ENCODE measurements at places on chromosomes 11 and 22.

- no peak for DNase-seq
Measured at GRCh38 chr22:36753916-36754315, 22.0 kb downstream of the IFT27 start.

GRCh38 chr11:114606003-114606801 lies 10.6 kb upstream of the NXPE4 start:
- no peak for DNase-seq

- DNase-seq: peak; percentile 38
Measured at GRCh38 chr22:24938741-24939341, 7.7 kb downstream of the LHFPL7 start.

- DNase-seq: no peak
Measured at GRCh38 chr22:48478529-48479265, 1349.0 kb downstream of the BRD1 start.

DNA sequence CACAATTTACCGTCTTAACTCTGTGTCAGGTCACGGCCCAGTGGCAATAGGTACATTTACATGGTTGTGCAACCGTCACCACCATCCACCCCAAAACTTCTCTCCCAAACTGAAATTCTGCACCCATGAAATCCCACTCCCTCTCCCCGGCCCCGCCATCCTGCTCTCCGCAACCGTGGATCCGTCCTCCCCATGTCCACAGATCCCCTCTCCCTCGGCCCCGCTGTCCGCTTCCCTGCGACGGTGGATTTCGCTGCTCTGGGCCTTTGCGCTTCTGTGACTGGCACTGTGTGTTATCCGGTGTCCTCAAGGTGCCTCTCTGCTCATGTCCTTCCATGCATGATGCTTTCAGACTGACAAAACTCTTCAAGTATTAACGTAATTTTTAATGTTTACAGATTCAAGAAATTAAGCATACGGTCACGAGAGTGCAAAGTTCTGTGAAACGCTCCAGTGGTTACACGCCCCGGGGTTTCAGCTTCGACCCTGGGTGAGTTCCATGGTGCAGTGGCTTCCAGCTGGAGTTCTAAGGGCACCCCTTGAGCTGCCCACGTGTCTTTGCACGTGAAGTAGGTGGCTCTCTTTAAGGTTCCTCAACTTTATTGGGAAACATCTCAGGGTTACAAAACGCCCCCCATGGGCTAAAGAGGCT lies 76.4 kb downstream of the KCNQ1 start:
- DNase-seq: no peak

DNA sequence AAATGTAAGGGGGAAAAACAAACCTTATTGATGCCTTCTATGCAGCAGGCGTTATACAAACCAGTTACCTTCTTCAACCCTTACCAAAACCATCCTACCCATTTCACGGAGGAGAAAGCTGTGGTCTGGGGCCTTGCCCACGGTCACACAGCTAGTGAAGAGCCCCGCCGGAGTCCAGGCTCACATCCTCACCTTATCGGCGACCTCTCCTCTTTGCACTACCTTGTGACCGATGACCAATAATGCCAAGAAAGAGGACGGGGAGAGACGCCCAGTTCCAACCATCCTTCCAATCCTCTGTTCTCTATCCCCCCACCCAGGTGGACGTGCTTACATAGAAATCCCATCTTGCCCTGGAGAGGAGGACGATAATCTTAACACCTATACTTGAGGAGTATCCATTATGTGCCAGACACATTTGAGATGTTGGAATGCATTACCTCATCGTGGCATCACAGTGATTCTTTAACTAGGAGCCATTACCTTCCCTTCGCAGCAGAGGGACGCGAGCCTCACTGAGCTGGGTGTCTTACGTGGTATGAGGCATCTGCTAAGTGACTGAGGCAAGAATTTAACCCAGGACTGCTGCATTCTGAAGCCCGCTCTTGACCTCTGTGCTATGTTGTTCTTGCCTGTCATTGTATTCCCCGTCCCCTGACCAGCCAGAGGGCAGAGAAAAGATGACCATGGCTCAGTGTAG lies 253.7 kb upstream of the B3GAT1 start:
- DNase-seq: no peak

DNA sequence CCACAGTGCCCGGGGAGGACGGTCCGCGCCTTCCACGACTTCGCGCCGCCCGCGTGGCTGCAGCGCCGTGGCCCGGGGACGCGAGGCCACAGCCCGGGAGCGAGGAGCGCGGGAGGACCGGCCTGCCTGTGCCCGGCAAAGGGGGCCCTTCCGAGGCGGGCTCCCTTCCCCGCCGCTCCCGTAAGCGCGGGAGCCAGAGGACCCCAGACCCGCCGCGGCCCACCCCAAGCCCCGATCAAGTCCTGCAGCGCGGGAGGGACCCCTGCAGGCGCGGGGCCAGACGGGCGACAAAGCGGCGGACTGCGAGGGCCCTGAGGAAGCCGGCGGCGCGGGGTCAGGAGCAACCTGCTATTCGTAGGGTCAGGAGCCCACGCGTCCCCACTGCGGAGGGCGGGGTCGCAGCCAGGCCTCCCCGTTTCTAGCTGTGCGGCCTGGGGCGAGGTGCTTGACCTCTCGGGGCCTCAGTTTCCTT lies 110.3 kb downstream of the WNT7B start:
- DNase-seq: no peak

DNA sequence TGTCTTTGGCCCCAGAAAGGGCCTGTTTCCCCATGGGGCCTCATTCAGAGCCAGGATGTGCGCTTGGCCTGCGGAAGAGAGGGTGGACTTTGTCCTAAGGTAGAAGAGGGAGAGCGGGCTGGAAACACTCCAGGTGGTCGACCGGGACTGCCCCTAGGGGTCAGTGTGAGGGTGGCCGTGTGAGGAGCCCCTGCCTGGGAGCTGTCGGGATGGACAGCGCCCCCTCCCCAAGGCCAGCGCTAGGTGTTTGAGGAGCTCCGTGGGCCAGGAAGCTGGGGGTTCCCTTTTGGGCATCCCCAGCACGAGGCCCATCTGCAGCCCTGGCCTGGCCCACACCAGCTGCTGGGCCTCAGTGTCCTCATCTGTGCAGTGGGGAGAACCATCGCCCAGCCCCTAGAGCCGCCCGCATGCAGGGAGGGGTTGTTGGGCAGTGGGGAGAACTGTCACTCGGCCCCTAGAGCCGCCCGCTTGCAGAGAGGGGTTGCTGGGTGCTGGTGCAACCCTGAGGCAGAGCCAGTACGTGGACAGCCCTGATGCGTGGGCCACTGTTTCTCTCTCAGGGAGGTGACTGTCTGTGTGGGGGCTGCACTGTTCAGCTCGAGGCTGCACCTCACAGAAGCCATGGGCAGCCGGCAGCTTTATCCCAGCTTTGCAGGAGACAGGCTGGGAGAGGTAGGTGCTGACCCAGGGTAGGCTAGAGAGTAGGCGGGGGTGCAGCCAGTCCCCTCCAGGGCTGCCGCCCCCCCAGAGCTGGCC lies 1319.9 kb downstream of the BRD1 start:
- DNase-seq: no peak

- no peak for DNase-seq
Measured at GRCh38 chr11:59815754-59816153, 5.2 kb upstream of the MRPL16 start.

DNA sequence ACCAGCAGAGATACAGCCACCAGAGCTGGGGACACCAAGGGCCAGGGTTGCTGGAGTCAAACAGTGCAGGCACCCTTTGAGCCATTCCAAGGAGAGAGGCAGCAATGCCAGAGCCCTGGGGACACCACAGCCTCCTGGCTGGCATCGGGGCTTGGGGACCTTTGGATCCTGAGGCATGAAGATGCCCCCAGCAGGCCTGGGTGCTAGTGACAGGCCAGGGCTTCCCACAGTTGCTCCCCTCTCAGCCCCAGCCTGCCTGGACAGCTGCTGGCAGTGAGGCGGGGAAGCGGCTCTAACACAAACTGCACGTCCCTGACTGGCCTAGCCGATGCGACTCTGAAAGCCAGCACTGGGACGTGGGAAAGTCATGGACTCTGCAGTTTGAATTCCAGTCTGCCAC lies 2.7 kb downstream of the CD5 start:
- no peak for DNase-seq

DNA sequence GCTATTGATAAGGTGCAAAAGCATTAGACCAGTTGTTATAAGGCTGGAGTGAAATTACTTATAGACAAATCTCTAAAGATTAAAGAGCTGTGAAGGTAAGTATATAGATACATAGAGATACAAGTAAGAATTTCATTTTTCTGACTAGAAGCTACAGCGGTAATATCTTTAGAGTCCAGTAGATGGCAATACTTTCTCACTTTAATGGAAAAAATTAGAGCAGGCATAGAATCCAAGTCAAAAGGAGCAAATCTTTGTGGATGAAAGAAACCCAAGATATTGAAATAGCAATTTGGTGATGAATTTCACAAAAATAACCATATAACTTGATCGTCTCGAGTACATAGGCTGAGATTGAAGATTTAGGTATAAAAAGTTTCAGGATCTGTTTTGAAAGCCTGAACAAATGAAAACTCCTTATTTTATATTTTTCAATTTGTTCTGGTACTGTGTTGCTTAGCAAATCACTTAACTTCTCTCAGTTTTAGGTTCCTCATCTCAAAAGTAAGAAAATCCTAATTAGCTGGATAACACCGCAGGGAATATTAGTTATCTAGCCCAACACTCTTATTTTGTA lies 81.9 kb downstream of the UVRAG start:
- no peak for DNase-seq

DNA sequence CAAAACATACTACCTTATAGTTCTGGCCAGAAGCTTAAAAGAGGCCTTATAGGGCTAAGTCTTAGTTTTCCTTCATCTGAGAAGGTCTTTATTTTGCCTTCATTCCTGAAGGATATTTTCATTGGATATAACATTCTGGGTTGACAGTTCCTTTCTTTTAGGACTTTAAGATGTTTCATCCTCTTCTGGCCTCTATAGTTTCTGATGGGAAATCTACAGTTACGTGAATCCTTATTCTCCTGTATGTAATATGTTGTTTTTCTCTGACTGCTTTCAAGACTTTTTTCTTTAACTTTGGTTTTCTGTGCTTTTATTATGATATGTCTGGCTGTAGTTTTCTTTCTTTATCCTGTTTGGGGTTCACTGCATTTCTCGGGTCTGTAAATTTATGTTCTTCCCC lies 48.2 kb downstream of the BCR start:
- no peak for DNase-seq

- no peak for DNase-seq
Measured at GRCh38 chr22:20853236-20853660, 5.4 kb downstream of the PI4KA start.

GRCh38 chr11:44766972-44767278 lies 40.2 kb downstream of the TSPAN18 start:
- no peak for DNase-seq

- DNase-seq: no peak
Measured at GRCh38 chr11:14059491-14059890, 97.0 kb downstream of the SPON1 start.

DNA sequence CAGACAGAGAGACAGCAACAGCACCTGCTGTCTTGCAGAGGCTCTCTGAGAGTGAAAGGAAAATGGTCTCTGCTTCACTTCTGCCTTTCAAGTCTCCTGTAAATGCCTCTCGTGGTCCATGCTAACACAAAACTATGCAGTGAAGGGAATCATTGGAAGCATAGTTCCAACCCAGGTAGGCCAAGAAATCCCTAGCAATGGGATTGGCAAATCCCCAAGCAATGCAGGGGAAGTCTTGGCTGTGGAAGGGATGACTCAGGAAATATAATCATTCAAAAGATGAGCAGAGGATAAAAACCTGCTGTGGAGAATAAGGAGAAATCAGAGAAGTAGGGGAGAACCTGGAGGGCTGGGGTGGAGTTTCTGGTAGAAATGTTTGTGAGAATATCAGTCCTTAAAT lies 216.1 kb upstream of the ZBED5 start:
- DNase-seq: no peak

GRCh38 chr11:75596914-75597313 lies 34.9 kb downstream of the SERPINH1 start:
- no peak for DNase-seq

GRCh38 chr11:64856382-64857227 lies 12.2 kb upstream of the CDC42BPG start:
- DNase-seq: peak; percentile 76

GRCh38 chr11:61959114-61959513 lies 8.3 kb downstream of the FTH1 start:
- DNase-seq: no peak

GRCh38 chr11:17273668-17274282 lies 2.8 kb upstream of the NUCB2 start:
- peak; percentile 35 for DNase-seq

- no peak for DNase-seq
Measured at GRCh38 chr11:83976086-83976485, 689.9 kb upstream of the CCDC90B start.

DNA sequence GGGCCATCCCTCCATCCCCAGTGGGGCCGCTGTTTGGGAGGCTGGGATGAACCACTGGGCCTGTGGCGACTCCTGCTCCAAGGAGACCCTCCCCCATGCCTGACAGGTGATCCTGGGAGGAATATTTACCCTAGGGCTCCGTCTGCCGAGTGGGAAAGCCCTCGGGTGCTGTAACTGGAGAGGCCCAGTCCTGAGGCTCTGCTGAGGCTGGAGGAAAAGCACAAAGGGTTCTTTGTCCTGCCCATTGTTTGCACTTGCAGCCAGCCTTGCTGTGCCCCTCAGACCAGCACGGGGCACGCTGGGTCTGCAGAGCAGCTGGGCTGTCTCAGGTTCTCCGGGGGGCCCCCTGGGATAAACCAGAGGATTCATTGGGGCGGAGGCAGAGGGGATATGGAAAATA lies 321.1 kb downstream of the MN1 start:
- DNase-seq: no peak

DNA sequence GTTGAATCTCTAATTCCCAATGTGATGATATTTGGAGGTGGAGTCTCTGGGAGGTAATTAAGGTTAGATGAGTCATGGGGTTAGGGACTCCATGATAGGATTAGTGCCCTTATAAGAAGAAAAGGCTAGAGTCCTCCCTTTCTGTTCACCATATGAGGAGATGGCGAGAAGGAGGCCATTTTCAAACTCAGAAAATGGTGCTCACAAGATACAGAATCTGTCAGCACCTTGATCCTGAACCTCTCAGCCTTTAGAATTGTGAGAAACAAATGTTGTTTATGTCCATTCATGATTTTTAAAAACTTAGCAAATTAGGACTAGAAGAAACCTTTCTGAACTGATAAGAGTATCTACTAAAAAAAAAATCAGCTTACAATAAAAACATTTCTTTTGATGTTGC lies 57.7 kb upstream of the RASSF10 start:
- DNase-seq: no peak

DNA sequence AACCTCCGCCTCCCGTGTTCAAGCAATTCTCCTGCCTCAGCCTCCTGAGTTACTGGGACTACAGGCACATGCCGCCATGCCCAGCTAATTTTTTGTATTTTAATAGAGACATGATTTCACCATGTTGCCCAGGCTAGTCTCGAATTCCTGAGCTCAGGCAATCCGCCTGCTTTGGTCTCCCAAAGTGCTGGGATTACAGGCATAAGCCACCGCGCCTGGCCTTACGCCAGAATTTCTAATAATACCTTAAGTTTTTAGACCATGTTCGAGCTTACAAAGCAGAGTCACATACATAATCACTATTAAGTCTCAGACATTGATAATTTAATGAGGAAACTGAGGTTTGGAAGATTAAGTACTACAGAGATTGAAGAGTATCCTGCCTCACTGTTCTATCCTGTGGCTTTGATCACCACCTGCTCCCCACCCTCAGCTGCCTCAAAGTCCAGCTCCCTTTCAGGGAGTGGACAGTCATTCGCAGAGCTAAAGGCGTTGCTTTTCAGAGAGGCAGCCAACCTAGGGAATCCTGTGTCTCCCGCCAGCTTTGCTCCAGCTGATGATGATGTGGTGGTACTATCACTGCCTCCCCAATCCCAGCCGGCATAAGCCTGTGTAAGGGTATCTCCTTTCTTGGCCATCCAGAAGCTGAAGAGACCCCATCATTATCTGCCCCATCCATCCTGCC lies 7.7 kb downstream of the UBASH3B start:
- no peak for DNase-seq

Measured in stimulated activated naive CD8-positive, alpha-beta T cell treated with anti-CD3 and anti-CD28 coated beads, Interleukin-15, amount 100 ng/mL, for 72 hours (primary cell).